ENCODE measurements at places on chromosomes 1 and 21. TPM values are rescaled to one million over a fixed set of nuclear protein-coding genes. Genes with fewer than 3 reads are reported as not detected.
A peak's percentile ranks its signal among the peaks of the same experiment; 100 is the strongest.

DNA sequence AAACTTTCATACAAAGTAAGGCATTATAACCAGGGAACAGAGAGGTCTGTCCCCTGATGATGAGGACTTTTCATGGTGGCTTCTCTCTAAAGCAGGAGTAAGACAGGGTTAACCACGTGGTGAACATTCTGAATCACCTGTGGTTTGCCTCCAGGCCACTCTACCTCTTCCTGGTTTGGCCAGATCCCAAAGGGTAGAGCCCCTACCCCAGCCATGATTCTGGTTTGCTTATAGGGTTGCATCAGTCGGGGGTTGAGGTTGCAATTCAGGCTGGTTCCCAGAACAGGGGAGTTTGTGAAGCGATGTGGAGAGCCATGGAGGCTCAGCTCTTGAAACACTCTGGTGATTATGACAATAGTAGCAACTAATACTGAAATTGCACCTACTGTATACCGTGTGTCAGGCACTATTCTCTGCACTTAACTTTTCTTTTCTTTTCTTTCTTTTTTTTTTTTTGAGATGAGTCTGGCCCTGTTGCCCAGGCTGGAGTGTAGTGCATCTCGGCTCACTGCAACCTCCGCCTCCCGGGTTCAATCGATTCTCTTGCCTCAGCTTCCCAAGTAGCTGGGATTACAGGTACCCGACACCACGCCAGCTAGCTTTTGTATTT lies 8.3 kb downstream of the CNR2 start:
- no peak for DNase-seq

- DNase-seq, result no peak
Observed at GRCh38 chr1:52357397-52357796, 8.6 kb downstream of the CC2D1B start.

- no peak for DNase-seq
Observed at GRCh38 chr1:60937720-60938119, 144.6 kb upstream of the NFIA start.

GRCh38 chr1:115837341-115837739 lies 3.6 kb downstream of the NHLH2 start:
- DNase-seq, result no peak

- DNase-seq, result peak; percentile 42
Observed at GRCh38 chr1:22827666-22828483, 117.2 kb downstream of the EPHB2 start.

GRCh38 chr1:84737590-84737989 lies 47.3 kb upstream of the SSX2IP start:
- DNase-seq, result no peak

DNA sequence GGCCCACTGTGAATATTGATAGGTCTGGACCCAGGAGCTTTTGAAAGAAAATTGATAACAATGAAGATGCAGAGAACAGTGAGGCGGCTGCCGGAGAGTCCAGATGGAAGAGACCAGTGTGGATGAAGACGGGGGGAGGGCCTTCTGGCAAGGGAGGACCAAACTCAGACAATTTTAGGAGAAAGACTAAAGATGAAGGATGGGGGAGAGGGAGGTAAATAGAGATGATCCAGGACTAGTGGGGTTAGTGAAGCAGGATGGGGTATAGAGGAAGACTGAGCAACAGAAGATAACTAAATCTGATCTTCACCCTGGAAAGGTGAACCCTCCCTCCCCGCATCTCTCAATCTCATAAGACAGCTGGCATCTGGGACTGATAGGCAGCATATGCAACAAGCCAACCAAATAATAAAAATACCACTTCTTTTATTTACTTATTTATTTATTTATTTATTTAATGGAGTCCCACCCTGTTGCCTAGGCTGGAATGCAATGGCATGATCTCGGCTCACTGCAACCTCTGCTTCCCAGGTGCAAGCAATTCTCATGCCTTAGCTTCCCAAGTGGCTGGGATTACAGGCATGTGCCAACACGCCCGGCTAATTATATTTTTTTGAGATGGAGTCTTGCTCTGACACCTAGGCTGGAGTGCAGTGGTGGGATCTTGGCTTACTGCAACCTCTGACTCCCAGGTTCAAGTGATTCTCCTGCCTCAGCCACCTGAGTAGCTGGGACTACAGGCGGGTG lies 10.5 kb downstream of the EIF3I start:
- DNase-seq, result no peak

The CHRM3 gene
- polyA plus RNA-seq, result 0.31 TPM

The OLIG2 gene
- polyA plus RNA-seq, result not detected

The DEPDC1 gene
- polyA plus RNA-seq, result 0.52 TPM

The AGT gene
- 5,119 TPM for polyA plus RNA-seq

The FNDC5 gene
- 0.43 TPM for polyA plus RNA-seq

The PI4KB gene
- 14.3 TPM for polyA plus RNA-seq

The SV2A gene
- polyA plus RNA-seq, result 0.13 TPM

Data from liver (tissue), 10 donors.